ENCODE measurements at places on chromosomes 1 and 21.
A peak's percentile ranks its signal among the peaks of the same experiment; 100 is the strongest.

DNA sequence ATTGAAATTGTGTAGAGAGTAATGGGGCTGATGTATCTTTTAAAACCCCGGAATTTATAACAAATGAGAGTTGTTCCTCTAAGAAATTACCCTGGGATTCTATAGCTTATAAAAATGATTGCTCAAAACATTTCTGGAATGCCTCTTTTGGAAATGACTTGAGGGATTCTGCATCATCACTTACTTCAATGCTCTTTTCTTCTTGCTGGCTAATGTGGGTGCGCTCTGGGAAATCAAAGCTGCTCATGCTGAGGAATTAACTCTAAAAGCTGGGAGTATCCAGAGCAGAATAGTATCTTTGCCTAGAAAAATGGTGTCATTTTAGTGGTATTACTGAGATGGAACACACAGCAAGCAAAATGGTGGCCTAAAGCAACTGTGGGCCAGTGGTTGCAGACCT lies 23.0 kb upstream of the TBX15 start:
- DNase-seq = no peak

GRCh38 chr1:96557336-96557735 lies 164.2 kb upstream of the PTBP2 start:
- no peak for DNase-seq

- no peak for DNase-seq
Measured at GRCh38 chr21:34362136-34362444, 1.7 kb upstream of the KCNE2 start.

- DNase-seq = no peak
Measured at GRCh38 chr1:205015241-205015640, 27.8 kb upstream of the CNTN2 start.

DNA sequence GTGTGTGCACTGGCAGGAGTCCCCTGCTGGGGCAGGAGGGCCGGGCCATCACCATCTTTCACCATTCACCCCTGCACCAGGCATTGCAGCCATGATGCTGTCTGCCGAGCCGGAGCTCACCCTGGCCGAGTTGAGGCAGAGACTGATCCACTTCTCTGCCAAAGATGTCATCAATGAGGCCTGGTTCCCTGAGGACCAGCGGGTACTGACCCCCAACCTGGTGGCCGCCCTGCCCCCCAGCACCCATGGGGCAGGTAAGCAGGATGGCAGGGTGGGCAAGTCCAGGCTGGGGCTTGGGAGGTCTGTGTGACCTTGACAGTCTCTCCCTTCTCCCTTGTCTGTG lies 18.6 kb downstream of the PCSK9 start:
- no peak for DNase-seq

GRCh38 chr21:41186755-41187536 lies 19.0 kb downstream of the BACE2 start:
- peak; percentile 41 for DNase-seq

GRCh38 chr1:179318491-179318890 lies 24.9 kb downstream of the SOAT1 start:
- DNase-seq = no peak

DNA sequence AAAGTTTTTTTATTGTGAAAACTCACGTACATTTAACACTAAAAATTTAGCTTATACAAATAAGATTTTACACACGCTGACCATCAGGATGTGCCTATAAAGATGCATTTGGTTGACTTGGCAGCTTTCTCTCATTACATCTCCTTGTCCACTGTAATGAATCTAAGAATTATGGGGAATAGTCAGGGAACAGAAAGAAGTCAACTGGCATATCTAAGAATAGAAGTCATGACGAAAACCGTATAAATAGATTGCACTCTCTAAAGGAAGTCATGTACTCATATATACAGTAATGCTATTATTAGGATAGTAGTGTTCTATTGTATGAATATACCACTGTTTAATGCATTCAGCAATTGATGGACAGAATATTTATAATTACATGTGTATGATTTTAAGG lies 575.8 kb upstream of the B3GALT2 start:
- no peak for DNase-seq

- DNase-seq = no peak
Measured at GRCh38 chr1:222061711-222062359, 319.9 kb upstream of the DUSP10 start.

DNA sequence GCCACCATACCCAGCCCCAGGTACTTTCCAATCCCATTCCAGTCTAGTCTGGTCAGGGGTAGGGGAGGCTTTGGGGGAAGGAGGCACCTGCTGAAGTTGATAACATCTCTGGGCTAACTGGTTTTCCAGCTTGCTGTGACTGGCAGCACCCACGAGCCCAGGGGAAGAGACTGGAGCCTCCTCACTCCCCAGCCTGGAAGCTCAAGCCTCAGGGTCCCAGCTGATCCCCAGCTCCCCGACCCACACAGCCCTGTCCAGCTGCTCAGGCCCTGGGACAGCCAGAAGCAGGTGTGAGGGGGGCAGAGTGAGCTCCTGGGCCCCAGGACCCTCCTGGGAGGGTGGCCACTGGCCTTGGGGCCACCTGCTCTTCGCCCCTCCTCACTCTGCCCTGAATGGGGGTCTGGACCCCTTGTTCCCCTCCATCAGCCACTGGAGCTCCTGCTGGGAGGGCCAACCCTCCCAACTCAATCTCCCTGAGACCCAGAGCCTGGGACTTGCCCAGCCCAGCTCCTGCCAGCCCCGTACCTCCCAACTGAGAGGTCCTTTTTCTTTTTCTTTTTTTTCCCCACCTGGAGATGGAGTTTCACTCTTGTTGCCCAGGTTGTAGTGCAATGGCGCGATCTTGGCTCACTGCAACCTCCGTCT lies 23.5 kb upstream of the RNU1-4 start:
- no peak for DNase-seq

DNA sequence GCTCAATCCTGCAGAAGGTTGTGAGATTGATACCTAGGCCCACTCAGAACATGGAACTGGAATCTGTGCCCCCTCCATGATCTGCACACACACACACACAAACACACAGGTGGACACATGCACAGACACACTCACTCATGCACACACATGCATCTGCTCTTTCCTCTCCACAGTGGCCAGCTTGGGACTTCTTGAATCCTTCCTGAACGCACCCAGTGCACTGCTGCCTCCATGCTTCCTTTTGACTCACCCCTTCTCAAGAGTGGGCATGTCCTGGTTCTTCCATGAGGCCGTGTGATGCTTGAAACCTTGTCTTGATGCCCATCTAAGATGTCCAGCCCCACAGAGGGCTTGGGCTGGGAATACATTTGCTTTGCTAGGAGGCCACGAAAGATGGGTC lies 25.4 kb upstream of the TENT5C start:
- DNase-seq = no peak

- DNase-seq = no peak
Measured at GRCh38 chr1:116852910-116853309, 56.8 kb upstream of the PTGFRN start.

DNA sequence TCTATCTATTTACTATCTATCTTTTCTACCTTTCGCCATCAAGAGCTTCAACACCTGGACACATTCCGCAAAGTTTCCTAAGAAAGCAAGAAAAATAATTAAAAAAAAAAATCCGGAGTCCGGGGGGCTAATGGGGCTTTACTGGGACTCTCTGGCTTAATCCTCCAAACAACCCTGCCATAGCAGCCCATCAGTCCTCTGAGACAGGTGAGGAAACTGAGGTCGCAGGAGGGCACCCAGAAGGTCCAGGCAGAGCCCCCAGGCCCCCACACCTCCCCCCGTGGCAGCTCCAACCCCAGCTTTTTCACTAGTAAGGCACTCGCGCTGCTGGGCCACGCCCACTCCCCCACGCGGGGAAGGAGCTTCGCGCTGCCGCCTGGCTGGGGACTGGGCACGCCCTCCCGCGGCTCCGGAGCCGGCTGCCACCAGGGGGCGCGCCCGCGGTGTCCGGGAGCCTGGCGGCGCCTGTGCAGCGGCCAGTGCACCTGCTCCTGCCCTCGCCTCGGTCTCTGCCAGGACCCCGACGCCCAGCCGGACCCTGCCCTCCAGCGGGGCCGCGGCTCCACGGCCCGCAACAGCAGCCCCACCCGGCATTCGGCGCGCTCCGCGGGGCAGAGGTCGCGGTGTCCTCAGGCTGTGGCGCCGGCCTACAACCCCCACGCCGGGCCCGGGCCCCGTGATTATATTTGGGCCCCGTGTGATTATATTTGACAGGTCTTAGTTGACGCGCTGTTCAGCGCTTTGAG lies 54.1 kb upstream of the SAMD11 start:
- peak; percentile 67 for DNase-seq

DNA sequence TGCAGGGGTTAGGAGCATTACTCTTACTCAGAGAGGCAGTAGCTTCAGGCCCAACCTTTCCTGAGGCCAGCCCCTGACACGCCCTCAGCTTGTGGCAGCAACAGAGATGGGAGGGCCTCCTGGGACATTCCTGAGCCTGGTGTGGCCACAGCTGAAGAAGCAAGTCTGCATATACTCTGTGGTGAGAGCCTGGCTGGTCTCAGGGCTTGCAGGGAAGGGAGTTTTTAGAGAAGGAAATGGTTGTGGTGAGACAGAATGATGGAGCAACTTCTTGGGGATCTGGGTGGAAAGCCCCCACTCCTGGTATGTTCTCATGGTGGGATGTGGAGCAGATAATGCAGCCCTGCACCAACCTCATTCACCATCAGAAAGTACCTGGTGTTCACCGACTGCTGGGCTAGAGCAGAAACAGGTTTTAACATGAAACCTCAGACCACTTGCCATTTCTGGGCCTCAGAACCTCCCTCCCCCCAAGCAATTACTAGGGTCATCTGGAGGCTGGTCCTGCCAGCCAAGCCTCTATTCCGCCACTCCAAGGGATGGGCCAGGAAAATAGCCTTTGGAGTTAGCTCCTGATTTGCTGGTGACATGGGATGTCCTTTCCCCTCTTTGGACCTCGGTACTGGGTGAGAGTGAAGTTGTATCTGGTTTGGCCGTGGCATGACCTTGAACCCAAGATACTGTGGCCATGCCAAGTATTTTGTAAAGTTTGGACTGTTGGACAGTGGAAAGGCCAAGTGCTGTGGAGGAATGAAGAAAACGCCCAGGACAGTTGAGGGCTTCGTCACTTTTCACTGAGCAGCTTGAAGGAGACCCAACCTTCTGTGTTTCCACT lies 28.1 kb upstream of the RNF19B start:
- peak; percentile 84 for DNase-seq

DNA sequence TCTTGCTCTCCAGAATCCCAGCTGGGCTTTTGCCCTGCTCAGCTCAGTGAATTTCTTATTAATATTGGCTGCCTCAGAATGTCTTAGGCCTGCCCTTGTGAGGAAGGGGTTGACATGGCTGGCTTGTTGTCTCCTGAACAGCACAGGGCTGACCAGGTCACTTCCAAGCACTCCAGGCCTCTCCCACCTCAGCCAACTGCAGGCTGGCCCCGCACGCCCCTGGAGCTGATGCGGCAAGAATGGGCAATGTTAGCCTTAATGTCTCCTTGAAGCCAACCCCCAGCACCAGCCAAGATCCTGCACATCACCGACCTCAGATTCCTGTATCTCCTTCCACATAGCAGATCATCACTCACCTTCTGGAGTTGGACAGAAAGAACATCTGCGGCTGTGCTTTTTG lies 598.6 kb downstream of the AJAP1 start:
- no peak for DNase-seq

GRCh38 chr1:215523906-215524305 lies 43.2 kb upstream of the KCTD3 start:
- no peak for DNase-seq

GRCh38 chr1:25683731-25684130 lies 67.1 kb downstream of the MAN1C1 start:
- no peak for DNase-seq

DNA sequence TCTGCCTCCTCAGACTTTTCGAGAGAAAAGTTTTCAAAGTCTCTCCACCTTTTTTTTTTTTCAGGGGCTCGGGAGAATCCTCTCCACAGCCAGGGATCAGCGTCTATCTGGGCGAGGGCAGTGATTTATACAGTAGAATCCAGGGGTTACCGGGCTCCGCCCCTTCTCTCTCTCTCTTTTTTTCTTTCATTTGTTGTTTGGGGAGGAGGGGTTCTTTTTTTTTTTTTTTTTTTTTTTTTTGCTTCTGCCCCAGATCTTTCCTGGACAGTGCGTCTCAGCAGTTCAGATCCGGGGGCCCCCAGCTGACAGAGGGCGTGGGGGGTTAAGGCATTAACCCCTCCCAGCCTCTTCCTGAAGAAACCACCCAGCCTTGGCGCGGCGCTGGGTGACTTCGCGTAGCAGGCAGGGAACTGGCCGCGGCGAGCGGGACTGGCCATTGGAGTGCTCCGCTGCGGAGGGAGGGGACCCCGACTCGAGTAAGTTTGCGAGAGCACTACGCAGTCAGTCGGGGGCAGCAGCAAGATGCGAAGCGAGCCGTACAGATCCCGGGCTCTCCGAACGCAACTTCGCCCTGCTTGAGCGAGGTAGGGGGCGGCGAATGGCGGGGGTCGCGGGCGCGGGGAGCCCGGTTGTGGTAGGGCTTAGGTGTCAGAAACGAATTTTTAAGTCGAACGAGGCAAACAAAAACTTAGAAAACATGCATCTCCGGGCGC lies at the start of gene S1PR1:
TSS of gene S1PR1 (plus strand) at position 504 of the 713 bp plus-strand sequence. CDS start 1,966 bp downstream, outside the sequence.
- peak; percentile 48 for DNase-seq

- DNase-seq = peak; percentile 96
Measured at GRCh38 chr1:147172168-147173016, at the start of gene PRKAB2. TSS of gene PRKAB2 (minus strand) at chr1:147172470. CDS start at chr1:147172144, 326 bp downstream.

DNA sequence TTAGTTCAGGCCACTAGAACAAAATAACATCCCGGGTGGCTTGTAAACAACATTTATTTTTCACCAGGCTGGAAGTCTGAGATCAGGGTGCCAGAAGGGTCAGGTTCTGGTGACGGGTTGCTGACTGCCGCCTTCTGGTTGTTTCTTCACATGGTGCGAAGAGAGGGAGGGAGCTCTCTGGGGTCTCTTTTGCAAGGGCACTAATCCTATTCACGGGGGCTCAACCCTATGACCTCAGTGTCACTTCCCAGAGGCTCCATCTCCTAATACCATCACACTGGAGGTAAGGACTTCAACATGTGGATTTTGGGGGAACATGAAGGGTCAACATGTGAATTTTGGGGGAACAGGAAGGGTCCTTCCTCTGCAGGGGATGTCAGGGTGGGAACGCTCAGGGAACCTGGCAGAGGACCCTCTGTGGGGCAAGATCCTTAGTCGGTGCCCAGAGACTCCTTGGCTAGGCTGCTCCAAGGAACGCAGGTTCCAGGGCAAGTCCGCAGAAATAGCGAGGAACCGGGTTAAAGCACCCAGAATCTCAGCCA lies 8.7 kb upstream of the C2CD2 start:
- DNase-seq = no peak

- no peak for DNase-seq
Measured at GRCh38 chr1:112061056-112061455, 71.6 kb upstream of the KCND3 start.

DNA sequence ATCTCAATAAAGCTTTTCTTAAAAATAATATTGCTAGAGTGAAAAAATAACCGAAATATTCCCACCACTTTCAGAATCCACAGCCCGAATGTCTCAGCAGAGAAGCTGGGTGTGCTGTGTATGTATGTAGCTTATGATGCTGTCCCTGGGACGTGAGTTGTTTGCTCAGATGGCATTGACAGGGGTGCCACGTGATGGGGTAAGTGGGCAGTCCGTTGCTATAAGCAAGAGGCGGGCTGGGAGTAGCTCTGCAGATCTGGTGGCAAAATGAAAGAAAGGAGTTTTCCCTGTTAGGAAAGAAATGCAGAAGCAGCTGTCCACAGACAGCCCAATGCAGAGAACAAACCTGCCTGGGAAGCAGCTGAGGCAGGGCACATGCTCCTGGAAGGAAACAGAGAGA lies 3.8 kb upstream of the FAM20B start:
- DNase-seq = peak; percentile 74

- no peak for DNase-seq
Measured at GRCh38 chr1:47651311-47652089, 213.7 kb downstream of the FOXD2 start.

Measured in hematopoietic multipotent progenitor cell treated with erythropoietin and hydrocortisone succinate and interleukin-3 and kit ligand, for 6 days (in vitro differentiated cells).